ENCODE measurements at places on chromosomes 4 and X.
A peak's percentile ranks its signal among the peaks of the same experiment; 100 is the strongest.

DNA sequence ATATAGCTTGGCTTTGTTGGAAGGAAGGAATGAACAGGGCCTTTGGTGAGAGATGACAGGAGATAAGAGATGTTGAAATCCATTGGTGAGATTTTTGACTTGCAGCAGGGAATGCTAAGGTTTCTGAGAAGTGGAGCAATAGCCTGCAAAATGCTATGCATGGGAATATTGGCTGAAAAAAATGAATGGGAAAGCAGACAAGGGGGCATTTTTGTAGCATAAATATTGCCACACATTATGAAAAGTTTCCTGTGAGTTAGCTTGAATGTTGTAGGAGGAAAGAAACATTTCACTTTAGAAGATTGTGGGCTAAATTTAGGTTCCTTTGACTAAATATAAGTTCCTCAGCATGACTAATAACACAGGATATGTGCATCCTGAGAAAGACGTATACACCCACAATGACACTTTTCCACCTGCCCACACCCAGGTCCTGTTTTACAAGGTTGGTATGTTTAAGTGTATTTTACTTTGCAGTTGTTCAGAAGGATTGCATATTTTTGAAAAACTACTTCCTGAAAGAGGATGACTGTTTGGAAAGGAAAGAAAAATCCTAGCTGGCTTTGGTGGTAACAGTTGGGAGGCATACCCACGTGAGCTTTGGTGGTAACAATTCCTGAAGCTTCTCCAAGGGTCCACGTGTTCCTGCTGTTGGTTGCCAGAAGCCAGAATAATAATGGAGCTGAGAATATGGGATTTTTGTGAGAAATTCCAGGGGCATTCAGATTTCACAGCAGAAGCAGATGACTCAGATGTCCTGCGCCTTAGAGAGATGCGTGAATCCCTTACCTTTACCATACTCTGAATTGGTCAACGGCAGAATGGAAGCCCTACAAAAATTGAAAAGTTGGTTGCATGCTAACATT is 28.5 kb downstream of the PHEX start:
- DNase-seq = no peak

GRCh38 chr4:87209182-87209581 is 11.2 kb downstream of the KLHL8 start:
- DNase-seq = no peak

DNA sequence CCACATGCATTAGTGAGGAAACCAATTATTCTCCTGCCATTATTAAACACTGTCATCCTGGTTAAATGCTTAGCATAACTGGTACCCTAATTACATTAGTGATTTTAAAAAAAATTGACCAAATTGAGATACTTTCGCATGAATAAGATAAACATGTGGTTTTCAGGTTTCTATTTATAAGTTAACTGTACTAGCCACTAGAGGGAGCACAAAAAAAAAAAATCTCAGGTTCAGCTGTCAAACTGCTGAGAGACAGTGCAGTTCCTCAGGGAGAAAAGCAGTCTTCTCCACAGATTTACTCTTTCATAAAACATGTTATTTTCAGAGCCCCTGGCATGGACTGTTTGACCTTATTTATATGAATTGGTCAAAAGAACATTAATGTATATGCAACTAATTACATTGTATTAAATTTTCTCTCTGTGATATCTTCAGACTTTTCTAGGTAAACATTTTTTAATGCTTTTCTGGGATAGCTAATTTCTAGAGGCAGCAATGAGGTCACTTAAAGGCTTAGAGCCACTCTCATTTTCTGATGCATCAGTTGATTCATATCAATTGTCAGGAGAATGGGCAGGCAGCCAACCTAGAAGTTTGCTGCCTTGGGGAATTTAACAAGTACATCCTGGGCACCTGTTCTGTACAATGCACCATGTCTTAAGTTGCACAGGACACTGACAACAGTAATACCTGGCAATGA is 167.5 kb downstream of the CDS1 start:
- DNase-seq = peak; percentile 56

DNA sequence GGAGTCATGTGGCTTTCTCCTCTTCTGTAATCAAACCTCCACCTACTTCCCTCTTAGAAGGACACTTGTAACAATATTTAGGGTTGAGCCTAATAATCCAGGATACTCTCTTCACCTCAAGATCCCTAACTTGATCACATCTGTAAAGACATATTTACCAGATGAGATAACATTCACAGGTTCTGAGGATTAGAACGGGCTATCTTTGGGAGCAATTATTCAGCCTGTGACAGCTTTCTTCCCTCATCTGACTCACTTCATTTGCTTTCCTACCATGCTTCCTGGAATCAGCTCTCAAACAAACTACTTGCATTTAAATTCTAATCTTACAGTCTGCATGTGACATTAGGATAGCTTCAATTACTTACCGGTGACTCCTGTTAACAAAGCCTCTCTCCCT is 133.5 kb upstream of the NDST3 start:
- DNase-seq = no peak

DNA sequence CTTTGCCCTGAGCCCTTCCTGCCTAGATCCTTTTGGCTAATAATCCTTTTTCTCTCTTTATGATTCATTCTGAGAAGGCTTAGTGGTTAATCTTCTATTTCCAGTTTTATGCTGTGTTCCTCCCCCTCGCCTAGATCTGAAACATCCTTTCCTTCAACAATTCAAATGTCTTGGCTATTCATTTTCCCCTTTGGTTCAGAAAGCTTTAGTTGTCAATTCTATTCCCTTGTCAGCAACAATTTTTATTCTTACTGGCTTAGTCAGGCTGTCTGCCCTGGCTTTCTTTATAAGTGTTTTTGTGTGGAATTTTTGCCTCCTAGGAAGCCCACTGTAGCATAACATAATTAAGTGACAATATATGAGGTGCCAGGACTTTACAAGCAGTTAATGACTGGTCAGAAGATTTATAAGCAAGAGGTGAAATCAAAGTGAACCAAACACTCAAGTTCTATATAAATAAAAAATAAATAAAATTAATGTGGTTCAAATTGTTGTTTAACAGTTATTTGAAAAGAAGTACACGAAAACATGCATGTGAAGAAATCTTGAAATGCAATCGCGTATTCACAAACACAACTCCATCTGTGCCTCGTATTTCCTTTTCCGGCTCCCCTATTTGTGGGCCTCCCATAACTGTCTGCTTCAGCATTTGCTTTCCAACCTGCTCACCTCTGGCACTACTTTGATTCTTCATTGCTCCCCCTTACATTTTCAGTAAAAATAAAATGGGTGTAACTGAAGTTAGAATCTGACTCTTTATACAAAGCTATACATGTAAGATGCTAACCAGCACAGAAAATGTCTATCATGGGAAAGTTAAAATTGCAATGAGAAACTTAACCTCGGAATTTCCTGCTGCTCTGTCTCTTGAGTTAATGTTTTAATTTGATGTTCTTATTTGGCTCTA is 235.4 kb downstream of the SPRY1 start:
- DNase-seq = no peak

DNA sequence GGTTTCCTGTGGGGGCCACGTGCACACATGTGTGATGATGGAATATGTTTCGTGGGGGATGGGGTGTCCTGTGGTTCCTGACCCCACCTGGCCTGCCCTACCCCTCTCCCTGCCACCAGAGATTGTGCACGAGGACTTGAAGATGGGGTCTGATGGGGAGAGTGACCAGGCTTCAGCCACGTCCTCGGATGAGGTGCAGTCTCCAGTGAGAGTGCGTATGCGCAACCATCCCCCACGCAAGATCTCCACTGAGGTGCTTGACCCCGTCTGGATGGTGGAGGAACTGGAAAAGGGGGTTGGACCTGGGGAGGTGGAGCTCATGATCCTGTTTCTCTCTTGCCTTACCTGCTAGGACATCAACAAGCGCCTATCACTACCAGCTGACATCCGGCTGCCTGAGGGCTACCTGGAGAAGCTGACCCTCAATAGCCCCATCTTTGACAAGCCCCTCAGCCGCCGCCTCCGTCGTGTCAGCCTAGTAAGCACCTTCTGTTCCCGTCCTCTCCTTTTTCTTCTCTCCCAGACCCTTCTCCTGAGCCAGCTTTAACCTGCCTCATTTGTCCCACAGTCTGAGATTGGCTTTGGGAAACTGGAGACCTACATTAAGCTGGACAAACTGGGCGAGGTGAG is 5.9 kb downstream of the CDK16 start:
- DNase-seq = no peak

DNA sequence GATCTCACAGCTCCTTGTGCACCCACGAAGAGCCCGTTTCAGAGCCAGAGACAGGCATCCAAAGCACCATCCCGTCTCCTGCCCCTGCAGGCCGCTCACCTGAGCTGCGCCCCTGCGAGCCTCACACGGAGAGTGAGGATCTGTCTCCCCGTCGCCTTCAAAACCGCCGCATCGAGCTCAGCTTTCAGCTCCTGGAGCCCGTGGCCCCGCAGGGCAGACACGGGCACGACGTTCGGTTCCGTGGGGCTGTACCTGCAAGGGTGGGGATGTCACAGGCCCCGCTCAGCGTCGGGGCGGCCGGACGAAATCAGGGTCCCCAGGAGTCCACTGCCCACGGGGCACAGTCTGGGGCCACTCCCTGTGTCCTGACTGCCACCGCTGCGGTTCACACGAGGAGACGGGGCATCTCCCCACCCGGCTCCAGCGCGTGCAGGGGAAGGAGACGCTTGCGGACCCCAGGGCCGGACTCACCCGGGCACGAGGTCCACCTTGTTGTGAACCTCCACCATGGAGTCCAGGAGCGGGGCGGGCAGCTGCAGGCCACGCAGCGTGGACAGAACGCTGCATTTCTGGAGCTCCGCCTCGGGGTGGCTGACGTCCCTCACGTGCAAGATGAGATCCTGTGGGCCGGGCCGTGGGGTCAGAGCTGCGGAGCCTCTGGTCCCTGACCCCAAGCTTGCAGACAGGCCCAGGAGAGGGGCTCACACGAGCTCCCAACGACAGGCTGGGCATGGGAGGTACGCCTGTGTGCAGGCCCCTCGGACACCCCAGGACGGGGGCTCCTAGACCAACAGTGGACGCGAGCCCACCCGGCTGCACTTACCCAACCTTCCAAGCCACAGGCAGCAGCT is 11.1 kb downstream of the GTPBP6 start:
- DNase-seq = no peak

DNA sequence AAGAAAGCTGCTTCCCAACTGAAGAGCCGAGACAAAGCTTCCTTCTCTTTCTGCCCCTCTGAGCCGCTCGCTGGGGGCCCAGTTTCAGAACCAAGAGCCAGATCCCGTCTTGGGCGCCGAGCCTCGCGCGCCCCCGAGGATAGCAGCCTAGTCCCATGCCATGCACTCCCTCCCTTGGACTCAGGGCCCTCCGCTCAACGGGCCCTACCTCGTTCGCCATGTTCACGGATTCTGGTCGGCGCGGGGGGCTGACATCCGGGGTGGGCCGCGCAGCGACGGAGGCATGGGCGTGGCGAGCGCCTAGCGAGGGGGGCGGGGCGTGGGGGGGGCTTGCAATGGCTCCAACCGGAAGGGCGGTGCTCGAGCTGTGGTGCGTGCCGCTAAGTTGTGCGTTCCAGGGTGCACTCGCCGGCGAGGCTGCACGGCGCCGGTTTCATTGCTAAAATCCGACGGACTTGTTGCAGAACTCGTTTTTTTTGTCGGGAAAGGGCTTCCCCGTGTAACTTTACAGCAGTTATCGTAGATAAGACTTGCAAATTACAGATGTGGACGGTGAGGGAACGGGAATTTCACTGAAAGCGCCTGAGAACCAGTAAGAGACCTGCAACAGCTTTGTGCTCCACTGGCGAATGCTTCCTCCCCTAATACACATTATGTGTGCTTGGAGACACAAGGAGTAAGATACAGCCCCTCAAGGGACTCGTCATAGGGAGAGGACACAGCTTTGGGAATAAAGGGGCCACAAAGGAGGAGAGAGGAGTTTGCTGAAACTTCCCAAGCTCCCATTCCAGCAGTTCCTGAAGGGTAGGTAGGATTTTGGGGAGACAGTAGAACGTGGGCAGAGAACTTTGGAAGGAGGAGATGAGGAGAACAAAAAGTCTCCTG is at the start of gene ADH5:
Gene ADH5 (minus strand): TSS at position 308 of the 885 bp plus-strand sequence. CDS start 88 bp downstream, at position 220.
- peak; percentile 92 for DNase-seq

- DNase-seq = no peak
Measured at GRCh38 chrX:154046940-154047610, 27.4 kb upstream of the IRAK1 start.

- DNase-seq = no peak
Measured at GRCh38 chr4:5863461-5864113, 29.3 kb downstream of the CRMP1 start.

- DNase-seq = peak; percentile 78
Measured at GRCh38 chr4:113952452-113953029, 26.9 kb downstream of the ARSJ start.

GRCh38 chr4:150231107-150231770 is 153.0 kb downstream of the DCLK2 start:
- DNase-seq = no peak

- DNase-seq = no peak
Measured at GRCh38 chrX:40084471-40085101, 13.2 kb downstream of the BCOR start.

DNA sequence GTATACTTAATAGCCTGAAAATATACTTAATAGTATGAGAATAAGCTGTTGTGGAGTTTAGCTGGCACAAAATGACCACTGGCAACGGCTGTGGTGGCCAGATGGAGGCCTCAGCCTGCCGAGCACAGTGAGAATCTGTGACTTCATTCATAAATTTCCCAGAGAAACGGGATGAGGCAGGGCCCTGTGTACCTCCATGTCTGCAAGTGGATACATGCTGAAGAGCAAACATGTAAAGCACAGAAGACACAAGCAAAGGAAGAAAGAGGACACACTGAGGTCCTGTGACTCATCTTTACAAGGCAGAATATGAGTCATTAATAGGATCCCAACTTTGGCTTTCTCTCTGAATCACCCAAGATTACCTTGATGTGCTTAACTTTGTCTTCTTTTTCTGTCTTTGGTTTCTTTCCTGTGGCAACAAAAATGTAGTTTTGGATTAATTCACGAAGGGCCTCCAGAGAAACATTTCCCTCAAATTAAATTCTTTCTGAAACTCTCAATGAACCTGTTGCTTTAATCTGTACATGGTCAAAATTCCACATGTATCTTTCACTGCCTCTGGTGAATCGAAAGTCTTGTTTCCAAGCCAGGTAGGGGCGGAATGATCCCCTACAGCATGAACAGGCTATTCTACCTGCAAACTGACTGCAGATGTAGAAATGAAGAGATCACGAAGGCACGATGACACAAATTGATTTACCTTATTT is 56.4 kb downstream of the IRF2 start:
- DNase-seq = no peak

GRCh38 chr4:76308548-76308947 is 2.0 kb downstream of the STBD1 start:
- no peak for DNase-seq
